ENCODE measurements at places on chromosomes 1 and 21.

DNA sequence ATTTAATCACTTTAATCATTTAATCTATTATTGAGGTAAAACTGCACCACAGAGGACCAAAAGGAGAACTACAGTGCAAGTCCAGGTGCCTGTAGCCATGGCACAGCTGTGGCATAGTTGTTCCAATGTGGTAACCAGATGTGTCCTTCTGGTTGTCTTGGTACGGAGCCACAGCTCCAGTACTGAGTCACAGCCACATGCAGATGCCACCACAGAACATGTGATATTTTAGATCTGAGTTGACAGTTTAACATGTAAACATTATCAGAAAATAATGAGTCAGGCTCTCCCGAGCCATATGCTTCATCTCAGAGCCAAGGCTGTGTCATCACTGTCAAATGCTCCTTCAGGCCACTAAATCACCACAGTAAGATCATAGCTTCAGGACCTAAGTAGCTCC is 56.4 kb upstream of the RGS7 start:
- DNase-seq = no peak

GRCh38 chr1:22186311-22186710 is 43.4 kb upstream of the WNT4 start:
- no peak for DNase-seq

GRCh38 chr1:2300004-2300771 is 72.1 kb downstream of the SKI start:
- no peak for DNase-seq

DNA sequence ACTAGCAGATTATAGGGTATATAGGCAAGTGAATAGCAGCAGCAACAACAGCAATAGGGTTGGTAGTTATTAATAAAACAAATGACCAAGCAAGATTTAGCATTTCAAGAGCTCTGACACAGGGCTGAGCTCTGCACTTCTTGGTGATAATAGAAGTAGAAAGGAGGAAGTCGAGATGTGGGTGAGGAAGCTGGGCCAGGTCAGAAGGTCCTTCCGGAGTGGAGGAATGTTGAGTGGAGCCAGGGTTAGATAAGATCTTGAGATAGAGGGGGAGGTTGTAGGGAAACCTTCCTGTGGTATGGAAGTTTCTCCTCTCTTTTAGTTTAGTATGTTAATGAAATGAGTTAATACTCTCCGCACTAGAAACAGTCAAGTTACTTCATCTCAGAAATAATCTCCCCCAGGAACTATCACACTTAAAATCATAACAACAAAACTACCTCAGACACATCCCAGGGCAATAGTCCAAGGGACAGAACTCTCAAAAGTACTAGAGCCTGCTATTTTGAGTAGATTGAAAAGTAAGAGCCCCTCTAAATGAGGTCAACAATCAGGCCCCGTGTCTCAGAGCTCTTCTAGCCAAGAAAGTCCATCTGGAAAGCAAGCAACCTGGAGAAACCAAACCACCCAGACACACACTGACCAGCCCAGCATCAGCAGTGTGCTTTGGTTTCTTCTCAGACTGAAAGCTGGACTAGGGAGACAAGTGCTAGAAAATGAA is 45.4 kb upstream of the ATP1B1 start:
- DNase-seq = no peak

- DNase-seq = no peak
Observed at GRCh38 chr1:226826479-226827261, 43.7 kb upstream of the PSEN2 start.

- no peak for DNase-seq
Observed at GRCh38 chr1:94327001-94327690, 89.8 kb upstream of the ARHGAP29 start.

DNA sequence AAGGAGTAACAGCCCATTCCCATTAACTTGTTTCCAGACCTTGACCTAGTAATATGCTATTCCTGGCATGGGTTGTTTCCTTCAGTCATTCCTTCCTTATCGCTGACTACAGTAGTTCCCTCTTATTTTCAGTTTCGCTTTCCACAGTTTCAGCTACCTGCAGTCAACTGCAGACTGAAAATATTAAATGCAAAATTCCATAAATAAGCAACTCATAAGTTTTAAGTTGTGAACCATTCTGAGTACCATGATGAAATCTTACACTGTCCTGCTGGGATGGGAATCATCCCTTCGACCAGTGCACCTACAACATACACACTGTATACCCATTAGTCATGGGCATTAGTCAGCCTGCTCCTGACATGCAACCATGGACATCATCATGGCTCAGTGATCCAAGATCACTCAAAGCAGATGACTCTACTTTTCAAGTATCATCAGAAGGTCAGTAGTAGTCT is 66.7 kb downstream of the CCDC30 start:
- DNase-seq = no peak

DNA sequence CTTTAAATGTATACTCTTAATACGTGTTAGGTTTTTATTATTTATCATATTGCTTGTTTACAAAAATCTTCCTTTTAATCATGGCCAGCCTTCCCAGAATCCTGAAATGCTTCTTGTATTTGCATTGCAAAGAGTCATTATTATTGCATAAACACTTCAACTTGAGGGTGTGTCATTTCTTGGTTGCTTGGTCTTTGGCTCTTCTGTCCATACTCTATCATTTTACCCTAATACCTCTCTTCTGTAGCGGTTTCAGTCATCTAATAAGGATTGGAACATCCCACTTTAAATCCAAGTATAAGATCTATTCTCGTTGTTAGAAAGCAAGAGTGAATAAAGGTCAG is 200.6 kb upstream of the CACYBP start:
- DNase-seq = no peak

GRCh38 chr1:181084606-181084969 is 3.9 kb upstream of the IER5 start:
- no peak for DNase-seq

DNA sequence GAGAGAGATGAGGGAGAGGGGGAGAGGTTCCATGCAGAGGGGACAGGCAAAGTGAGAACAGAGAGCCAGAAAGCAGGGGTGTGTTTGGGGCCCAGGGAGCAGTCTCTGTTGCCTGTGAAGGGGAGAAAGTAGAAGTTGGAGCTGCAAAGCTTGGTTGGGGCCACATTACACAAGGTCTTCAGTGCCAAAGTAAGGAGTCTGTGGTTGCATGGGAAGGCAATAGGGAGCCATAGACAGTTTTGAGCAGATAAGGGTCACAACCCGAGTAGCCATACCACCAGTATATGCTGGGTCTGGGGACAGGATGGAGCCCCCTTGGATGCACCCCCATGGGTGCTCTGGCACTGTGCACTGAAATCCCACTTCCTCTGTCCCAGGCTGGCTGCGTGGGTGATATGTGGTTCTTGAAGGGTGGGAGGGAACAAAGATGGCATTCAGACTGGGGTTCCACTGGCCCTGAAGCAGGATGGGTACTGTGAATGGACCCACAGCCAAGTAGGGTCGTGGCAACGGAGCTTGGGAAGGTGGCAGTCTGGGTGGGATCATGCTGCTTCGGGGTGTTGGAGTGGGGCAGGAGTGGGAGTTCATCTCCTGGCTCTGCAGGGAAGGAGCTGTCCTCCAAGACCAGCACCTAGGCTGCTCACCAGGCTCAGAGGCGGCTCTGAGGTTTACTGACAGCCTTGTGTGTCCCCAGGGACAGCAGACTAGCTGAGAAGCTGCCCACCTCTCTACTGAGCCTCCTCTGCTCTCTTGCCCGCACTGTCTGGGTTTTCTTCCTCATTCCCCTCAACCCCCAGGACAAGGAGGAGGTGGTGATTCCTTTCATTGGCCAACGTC is 12.1 kb downstream of the DRAXIN start:
- DNase-seq = no peak

DNA sequence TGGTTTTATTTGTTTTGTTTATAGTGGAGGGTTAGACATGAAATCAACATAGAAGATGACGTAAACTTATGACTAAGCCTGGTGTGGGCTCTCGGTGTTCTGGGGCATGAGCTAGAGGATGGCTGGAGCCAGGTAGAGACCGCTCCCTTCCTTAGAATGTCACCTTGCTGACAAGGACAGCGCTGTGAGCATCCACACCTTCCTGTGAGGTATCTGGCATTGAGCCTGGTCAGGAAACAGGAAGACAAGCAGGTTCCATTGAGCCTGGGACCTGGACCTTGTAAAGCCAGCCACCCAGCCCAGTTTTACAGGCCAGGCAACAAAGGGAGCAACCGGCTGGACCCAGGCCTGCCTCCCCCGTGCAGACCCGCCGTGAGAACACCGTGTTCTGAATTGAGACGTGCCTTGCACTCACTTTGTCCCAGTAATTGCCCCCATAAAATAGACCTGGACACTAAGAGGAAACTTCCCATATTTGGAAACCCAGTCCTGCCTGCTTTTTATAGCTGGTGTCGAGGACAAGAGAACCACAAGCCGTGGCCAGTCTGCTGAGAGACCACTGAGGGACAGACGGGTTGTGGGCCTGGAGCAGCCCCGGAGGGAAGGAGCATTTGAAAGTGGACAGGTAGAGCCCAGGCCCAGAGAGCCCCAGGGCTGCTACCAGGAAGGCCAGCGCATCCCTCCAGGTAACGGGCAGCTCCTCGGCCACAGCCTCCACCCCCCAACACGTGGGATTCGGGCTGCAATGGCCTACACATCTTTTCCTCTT is 78.0 kb downstream of the PDE9A start:
- DNase-seq = no peak

DNA sequence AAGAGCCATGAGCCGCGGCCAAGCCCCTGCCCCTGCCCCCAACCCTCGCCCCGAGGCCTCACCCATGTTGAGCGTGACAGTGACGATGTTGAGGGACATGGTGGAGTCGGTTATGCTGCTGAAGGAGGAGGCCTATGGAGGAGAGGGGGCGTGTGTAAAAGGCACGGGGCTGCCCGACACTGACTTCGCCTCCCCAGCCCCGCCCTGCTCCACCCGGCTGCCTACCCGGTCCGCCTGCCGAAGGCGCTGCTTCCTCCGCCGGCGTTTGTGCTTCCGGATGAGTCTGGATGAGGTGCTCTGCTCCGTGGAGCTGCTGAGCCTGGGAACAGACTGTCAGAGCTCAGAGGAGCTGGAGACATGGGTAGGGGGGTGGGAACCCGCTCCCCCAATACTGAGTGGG is 9.0 kb downstream of the DVL1 start:
- no peak for DNase-seq

DNA sequence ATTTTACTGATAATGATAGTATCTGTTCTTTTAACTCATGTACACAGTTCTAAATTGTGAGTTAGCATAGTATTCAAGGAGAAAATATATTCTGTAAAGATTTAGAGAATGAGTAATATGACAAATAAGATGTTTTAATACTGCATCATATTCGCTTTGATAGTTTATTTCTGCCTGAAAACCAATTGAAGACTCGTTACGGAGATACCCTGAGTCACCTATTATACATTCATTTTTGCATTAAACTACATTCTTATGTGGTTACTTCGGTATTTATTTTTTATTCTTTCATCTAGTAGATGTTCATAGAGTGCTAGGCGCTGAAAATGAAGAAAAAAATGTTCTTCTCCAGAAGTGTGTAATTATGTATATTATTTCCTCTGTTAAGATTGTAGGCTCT is 5.3 kb downstream of the UHMK1 start:
- DNase-seq = no peak
